Activated naive CD4-positive, alpha-beta T cell treated with anti-CD3 and anti-CD28 coated beads for 36 hours (primary cell): ENCODE measurements at places on chromosomes 11 and 22.
A peak's percentile ranks its signal among the peaks of the same experiment; 100 is the strongest.

DNA sequence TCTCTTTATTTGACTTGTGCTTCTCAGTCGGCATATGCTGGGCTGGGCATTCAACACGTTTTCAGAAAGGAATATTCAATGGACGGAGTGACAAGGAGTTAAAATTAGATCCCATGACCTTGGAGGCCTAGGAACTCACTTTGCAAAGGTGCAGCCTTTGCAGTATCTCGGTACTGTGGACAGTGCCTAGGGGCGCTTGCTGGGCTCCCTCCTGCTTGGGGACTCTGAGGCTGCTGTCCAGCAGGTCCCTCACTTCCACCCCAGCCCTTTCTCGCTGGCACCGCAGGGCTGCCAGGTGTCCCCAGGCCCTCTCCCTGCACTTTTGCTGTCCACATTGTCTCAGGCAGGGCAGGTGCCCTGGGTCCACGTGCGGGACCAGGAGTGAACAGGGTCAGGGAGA lies 255.5 kb upstream of the B3GAT1 start:
- DNase-seq, result no peak

- DNase-seq, result no peak
These were observed 10.4 kb downstream of the NHERF4 start for GRCh38 chr11:119195680-119196079.

- no peak for DNase-seq
These were observed 206.5 kb upstream of the PDGFD start for GRCh38 chr11:104370478-104370877.

GRCh38 chr11:62124186-62125113 lies 639 bp downstream of the INCENP start:
- peak; percentile 60 for DNase-seq

GRCh38 chr11:119763071-119763728 lies 34.2 kb upstream of the NECTIN1 start:
- DNase-seq, result no peak

GRCh38 chr22:23823331-23823791 lies 15.4 kb downstream of the DERL3 start:
- DNase-seq, result no peak

- DNase-seq, result no peak
These were observed 14.2 kb downstream of the LINC01488 start for GRCh38 chr11:69495441-69496201.

- DNase-seq, result no peak
These were observed 13.0 kb downstream of the GRAP2 start for GRCh38 chr22:39913886-39914285.

DNA sequence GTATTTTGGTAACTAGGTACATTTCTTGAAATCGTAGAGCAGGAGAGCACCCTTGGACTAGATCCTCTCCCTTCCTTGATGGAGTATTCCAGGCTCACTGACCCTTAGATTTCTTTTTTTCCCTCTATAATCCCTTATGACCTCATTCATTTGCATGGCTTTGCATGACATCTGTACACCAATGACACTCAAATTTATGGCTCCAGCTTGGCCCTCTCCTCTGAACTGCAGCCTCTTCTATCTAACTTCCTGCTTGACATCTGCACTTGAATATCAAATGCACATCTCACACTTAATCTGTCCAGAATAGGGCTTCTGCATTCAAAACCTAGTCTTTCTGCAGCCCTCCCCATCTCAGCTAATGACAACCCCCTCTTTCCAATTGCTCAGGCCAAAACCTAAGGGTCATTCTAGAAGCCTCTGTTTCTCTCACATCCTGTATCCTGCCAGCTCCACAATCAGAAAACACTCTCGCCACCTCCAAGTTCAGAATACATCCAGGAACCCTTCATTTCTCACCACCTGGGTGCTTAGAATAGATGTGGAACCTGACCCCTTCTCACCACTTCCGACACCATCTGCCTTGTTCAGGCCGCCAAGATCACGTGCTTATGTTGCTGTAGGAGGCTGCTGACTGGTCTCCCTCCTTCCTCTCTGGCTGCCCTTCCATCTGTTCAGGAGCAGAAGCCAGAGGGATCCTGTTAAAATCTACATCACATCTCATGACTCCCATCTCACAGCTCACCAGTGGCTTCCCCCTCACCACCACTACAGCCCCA lies 138.9 kb upstream of the MTNR1B start:
- no peak for DNase-seq

DNA sequence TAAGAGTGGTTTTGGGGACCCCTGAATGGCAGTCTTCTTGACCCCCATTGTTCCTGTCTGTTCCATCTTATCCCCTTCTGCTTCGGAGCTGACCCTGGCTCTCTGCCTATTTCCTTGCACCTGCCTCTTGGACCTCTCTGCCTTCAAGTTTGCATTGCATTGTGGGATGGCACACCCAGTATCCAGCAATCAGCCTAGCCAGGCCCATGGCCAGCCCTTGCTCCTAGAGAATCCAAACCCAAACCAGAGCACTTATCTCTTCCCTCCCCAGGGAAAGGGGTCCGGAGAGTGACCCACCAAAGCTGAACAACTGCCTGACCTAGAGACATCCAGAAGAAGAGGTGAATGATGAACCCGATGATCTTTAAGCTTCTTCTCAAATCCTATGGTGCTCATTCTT lies 607.3 kb upstream of the CADM1 start:
- no peak for DNase-seq

GRCh38 chr11:123251657-123252344 lies 56.8 kb upstream of the CLMP start:
- no peak for DNase-seq
